HL-60 (cell line): ENCODE measurements at places on chromosomes 2 and 18.

GRCh38 chr2:218284106-218284811 lies 8.0 kb downstream of the TMBIM1 start:
- DNase-seq, result no peak

DNA sequence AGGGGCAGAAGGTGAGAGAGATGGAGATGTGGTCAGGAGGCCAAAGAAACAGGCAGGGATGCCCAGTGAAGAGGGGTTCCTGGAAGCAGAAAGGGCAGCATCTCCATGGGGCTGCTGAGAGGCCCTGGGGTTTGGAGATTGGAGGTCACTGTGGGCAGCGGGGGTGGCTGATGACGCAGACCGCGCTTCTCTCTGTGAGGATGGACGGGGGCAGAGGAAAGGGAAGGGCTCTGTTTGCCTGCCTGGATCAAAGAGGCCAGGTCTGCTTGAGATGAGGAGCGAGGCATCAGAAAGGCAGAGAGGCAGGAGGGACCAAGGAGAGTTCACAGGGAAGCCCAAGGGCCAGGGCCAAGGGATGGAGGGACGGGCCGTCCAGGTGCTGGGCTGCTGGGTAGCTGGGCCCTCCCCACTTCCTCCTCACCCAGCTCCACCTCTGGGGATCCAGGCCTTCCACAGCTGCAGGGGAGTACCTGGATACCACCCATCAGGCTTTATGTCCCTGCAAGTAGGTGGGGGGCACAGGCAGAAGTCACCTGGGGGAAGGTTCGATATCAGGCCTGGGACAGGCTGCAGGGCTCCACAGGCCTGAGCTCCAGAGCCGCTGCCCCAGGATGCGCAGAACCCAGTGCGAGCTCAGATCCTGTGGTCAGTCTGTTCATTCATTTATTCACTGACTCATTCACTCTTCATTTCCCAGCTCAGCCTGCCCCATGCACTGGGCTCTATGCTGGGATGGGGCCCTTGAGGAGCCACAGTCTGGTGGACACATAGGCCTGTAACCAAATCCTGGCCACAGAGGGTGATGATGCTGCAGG lies 30.6 kb downstream of the ADRA2B start:
- no peak for DNase-seq

- no peak for DNase-seq
Measured at GRCh38 chr2:241906826-241907570, 37.5 kb downstream of the RTP5 start.

GRCh38 chr2:101286684-101287083 lies 21.8 kb downstream of the RNF149 start:
- no peak for DNase-seq

GRCh38 chr2:229526951-229527350 lies 187.4 kb downstream of the DNER start:
- no peak for DNase-seq

GRCh38 chr2:35104309-35104708 lies 1251.3 kb upstream of the CRIM1 start:
- no peak for DNase-seq
